ENCODE measurements at places on chromosomes 5 and 9. TPM values are rescaled to one million over a fixed set of nuclear protein-coding genes. Genes with fewer than 3 reads are reported as not detected.

DNA sequence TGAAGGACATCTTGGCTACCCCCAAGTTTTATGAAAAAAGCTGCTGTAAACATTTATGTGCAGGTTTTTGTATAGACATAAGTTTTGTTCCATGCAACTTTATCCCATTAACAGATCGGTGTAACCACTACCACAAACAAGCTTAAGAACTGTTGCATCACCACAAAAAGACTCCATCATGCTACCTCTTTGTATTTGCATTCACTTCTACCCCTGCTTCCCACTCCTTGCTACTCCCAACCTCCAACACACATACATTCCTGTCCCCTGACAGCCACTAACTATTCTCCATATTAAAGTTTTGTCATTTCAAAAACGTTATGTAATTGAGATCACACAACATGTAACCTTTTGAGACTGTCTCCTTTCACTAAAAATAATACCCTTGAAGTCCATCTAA is 57.8 kb upstream of the LHFPL2 start:
- DNase-seq, result no peak

Gene ZNF618
- total RNA-seq, result 60.6 TPM

- DNase-seq, result no peak
Measured at GRCh38 chr9:81552581-81552991, 136.8 kb downstream of the TLE1 start.

Gene LOX
- 79.1 TPM for total RNA-seq

- no peak for DNase-seq
Measured at GRCh38 chr9:123290764-123291163, 22.4 kb upstream of the STRBP start.

GRCh38 chr9:30534455-30534854 is 1850.0 kb upstream of the ACO1 start:
- no peak for DNase-seq

DNA sequence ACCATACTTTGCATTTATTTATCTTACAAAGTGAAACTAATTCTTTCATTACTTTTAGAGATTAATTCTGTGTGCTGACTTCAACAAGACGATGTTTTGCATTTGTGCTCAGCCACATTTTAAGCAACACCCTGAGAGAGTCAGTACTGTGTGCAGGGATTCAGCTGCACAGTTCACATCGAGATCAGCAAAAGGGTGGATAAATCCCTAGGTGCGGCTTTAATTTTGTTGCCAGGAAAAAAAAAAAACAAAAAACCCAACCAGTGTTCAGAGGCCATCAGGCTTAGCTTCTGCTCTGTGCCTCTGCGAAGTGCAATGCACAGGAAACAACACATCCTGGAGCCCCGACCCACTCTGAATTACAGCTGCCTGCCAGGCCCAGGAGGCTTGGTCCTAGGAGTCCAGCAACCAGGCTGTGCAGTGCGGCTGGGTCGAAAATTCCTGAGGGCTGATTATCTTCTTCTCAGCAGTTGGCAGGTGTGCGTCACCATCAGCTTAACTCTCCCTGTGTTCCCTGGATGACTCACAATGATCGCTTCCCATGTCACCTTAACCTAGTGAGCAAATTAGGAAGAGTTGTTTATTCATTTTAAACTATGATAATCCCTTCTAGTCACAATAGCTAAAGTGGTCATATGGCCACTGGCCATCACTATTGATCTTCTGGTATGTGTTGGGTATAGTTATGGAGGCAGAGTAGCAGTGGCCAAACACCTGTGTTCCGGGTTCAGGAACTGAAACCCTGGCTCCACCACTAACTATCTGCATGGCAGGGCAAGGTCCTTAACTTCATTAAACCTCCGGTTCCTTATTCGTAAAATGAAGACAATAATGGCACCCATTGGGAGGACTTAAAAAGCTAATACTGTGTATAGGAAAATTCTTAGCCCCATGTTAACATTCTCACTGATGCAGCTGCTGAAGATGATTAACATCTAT is 31.2 kb upstream of the NDUFB6 start:
- no peak for DNase-seq

Gene SCGB3A1
- total RNA-seq, result not detected

DNA sequence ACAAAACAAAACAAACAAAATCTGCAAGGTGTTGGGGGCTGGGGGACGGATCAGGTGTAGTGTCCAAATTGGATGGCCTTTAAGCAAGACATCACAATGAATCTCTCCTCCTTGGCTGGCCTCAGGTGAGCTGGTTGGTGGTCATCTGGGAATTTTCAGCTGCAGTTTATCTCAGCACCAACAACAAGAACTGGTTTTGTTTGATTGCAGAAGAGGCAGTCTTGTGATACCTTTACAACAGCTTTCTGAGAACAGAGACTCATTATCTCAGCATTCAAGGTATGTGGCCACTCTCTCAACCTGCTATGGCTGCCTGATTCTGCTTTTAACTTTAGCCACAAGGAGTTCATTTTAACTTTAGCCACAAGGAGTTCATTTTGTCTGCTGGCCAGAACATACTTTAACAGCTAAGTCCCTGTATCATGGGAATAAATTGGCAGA is 1543.4 kb downstream of the EFNA5 start:
- DNase-seq, result no peak

DNA sequence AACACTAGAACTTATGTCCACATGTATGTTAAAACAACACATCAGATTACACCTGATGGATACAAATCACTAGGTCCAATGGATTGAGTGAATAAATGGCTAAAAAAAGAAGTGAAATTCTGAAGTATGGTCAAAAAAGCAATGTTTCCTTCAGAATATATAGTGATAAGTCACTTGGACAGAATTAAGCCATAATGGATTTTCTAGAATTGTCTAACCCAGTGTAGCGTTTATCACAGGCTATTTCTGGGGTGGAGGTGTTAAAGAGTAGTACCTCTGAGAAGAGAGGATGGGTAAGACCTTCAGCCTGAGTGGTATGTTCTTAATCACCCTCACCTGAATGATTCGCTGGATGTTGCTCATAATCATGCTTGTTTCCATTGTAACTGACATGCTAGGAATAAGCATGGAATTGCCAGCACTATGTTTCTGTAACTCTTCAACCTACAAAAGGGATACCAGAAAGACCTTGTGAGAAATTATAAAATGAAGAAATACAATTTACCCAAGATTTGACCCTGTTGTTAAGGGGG is 33.2 kb downstream of the SLC31A2 start:
- no peak for DNase-seq

GRCh38 chr5:27706832-27707231 is 668.4 kb upstream of the CDH9 start:
- DNase-seq, result no peak

GRCh38 chr5:1908931-1909330 is 26.2 kb upstream of the IRX4 start:
- DNase-seq, result no peak

DNA sequence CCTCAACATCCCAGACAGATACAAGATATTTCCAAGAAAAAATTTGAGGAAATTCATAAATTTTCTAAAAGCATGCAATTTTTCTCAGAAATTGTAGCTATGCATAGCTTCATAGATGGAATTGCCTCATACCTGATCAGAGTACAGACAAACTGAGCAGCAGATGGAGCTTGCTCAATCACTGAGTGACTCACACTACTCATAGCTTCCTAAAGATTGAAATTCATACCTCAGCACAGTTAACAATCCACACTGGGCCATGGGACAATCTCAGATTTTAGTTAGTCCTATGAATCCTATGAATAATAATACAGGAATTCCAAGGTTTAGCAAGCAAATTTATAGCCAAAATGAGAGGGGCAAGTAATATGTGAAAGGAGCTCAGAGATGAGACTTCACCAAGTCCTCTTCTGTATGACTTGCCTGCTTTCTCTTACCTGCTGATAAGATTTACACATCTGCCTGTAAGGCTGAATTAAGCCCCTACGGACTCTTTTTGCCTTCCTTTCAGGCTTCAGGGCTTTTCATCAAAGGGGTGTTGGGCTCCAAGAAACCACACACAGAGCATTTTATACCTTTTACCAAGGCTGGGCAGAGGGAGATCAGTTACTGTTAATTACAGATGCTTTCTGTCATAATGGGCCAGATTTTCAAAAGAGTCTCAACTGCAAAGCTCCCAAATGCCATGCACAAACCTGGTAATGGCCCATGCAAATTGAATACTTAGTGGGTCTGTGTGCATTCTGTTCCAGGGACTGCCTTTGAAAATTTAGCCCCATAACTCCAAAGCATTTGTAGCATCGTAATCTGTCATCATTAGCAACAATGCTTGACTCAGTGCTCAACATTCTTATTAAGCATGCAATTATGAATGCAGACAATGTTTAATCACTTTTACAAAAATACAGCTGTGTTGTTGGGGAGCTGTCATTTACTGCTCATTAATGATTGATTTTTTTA is 439.3 kb downstream of the DTWD2 start:
- DNase-seq, result no peak

- peak; percentile 35 for DNase-seq
Measured at GRCh38 chr5:52786391-52786790, 1.3 kb upstream of the ITGA1 start.

DNA sequence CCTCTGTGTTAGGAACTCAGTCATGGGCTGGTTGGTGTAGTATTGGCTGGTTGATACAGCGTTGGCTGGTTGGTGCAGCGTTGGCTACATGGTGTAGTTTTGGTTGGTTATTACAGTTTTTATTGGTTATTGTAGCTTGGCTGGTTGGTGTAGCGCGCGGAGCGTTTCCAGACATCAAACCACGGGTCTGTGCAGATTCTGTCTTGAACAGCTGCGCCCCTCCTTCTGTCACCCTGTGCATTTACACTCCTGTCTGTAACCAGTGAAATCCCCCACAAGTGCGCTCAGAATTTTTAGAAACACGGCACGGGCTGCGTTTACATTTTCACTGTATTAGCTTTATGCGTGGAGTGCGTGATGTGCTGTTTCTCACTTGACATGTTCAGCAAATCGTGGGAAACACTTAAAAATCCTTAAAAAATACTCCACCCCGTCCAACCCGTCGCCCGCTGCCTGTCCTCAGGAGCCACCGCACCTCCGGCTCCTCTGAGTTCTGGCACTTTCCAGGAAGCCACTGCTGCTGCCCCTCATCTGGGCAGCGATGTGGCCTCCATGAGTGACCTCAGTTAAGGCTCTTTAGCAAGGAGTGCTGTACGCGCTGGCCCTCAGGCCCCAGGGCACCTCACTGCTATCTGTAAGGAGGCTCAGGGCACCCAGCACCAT is 20.8 kb downstream of the NKD2 start:
- no peak for DNase-seq

Gene GARIN3
- not detected for total RNA-seq

DNA sequence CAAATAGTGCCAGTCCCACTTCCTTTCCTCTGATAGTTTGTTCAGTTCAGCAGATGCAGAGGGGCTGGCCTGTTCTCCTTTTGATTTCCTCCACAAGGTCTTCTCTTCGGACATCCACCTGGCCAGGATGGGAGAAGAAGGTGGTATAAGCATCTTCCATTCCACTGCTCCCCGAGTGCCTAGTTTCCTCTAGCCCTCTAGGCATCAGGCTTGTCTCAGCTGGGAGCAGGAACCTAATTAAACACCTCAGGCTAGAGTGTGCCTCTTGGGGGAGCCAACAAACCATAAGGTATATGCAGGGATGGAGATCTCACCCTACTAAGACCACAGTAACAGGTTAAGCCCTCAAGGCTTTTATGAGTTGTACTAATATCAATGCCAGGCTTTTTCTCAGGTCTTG is 835 bp upstream of the DND1 start:
- DNase-seq, result no peak

DNA sequence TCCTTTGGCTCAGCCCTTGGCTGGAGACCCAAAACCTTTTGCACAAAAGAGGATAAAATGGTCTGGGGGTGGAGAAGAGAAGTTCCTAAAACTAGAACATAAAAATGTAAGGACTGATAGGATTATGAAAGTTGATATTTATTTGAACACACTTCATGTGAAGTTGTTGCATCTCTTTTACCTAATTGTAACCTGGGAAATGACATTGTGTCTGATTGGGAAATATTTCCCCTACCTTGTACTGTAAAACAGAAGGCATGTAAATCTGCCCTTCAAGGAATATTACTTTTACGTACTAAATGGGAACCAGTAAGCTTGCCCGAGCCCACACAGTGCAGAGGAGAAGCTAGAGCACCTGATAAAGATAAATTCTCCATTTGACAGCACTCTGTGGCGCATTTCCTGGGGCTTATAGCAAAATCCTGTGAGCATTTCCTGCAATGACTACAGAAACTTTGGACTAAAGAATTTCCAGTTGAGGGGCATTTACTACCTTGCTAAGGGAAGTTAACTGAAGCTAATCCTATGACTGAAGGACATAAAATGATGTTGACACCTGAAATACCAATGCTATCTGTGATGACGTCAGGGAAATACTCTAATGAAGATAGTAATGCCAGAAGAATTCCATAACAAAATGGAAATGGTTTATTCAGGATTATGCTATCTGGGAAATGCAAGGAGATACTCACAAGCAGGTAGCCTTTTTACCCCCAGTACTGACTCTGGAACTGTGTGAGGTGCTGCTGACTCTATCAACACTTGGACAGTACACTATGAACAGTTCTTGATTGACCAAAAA is 78.3 kb upstream of the LIFR start:
- no peak for DNase-seq

DNA sequence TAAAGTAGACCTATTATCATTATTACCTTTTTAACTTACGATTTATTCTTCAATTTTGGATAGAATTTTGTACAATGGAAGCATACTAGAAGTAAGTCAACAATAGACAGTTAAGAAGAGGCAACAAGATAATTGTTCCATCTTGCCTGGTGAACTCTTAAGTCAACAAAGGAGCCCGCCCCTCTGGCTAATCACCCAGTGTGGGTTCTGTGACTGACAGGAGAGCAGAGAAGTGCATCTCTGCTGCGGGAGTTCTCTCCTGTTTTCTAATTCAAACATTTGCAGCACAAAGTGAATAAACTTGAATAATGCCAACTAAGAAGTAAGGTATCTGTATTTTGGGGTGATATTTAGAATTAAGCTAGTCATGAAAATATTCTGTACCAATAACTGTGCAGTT is 6.7 kb upstream of the ISL1 start:
- no peak for DNase-seq

GRCh38 chr5:178460598-178460997 is 129.6 kb downstream of the COL23A1 start:
- DNase-seq, result no peak

- DNase-seq, result peak; percentile 36
Measured at GRCh38 chr5:122154910-122155309, 25.6 kb downstream of the ZNF474 start.

DNA sequence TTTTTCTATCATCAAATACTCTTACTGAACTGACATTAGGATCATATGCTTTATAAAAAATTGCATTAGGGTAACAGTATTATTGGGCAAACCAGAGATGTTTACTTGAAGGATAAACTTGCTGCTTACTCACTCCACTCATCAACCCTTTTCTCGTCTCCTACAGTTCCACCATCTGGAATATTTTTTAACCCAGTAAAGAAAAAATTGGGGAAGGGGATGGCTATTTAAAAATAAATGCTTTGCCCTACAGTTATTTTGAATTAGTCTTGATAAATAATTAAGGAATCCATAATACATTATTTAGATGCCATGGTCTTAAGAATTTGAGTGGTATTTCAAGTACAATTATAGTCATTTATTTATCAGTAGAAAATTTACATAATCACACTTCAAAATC is 225.8 kb downstream of the MEF2C start:
- DNase-seq, result no peak

DNA sequence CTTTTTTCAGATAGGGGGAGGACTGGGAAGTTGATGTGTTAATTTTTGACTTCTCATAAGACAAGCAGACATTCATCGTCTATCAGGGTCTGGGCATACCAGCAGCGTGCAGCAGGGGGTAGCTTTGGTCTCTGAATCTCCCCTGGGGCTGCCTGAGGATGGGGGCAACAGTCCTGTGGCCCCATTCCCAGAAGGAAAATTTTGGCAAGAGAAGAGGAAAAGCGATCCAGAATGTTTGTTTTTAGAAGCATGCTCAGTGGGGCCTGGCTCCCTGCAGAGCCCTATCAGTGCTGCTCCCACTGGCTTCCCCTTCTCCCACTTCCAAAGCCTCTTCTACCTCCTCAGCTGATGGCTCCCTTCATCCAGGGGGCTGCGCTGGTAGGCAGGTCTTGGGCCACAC is 194.8 kb upstream of the IL12B start:
- no peak for DNase-seq

Measured in endothelial cell of umbilical vein (primary cell).